Fibroblast of lung (primary cell): ENCODE measurements at places on chromosomes 16 and 17. TPM values are rescaled to one million over a fixed set of nuclear protein-coding genes. Genes with fewer than 3 reads are reported as not detected.

DNA sequence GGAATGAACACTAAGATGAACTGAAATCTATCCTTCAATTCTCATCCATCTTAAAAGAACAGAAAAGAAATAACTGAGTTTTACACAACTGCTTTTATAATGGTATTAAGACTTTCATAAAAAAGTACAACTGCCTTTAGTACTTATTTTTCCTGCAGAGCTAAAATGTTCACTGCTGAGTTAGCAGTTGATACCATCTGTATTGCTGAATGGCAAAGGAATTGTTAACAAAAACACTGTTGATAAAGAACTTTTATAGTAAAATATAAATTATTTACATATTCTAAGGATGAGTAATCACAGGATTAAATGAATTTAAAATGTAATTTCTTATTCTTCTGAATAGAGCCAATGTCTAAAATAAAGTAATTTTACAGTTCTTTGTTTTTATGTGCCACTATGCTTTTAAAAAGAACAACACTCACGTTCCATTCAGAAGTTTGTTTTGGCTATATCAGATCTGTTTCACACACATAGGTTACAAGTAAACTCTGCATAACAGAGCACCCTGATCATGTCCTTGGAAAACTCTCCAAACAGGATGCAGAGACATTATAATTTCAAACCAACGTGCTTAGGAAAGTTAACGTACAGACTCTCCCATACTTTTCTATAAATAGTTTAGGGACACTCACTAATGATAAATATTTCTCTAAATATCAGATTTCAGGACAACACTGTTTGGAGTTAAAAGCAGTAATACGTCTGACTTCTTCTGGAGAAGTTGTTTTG, 151.1 kb downstream of the ITFG1 start:
- DNase-seq = peak; percentile 11

GRCh38 chr16:4984174-4984990, 26.3 kb downstream of the SEC14L5 start:
- no peak for DNase-seq

GRCh38 chr16:48535831-48536613, 74.0 kb downstream of the N4BP1 start:
- peak; percentile 26 for DNase-seq

DNA sequence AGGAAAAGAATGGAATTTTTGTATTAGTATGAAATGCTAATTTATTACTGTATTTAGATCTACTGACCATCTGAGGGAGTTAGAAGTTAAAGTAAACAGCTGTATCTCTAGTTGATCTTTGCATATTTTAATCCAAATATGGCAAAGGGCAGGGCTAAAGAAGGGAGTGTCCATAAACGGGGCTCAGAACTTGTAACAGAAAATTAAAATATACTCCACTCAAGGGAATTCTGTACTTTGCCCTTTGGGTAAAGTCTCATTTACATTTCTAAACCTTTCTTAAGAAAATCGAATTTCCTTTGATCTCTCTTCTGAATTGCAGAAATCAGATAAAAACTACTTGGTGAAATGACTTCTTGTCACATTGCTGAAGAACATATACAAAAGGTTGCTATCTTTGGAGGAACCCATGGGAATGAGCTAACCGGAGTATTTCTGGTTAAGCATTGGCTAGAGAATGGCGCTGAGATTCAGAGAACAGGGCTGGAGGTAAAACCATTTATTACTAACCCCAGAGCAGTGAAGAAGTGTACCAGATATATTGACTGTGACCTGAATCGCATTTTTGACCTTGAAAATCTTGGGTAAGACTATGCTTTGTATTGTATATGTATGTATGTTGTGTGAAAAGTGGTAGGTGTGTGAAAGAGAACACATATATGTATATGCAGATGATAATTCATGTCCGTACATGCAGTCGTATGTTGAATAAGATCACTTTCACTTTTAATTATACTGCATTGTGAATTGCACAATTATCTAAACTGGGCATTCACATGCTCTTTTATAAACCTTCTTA, at the start of gene ASPA:
ASPA (plus strand) TSS at position 186 of the 799 bp plus-strand sequence; CDS start at position 349, 163 bp downstream.
- DNase-seq = peak; percentile 68

DNA sequence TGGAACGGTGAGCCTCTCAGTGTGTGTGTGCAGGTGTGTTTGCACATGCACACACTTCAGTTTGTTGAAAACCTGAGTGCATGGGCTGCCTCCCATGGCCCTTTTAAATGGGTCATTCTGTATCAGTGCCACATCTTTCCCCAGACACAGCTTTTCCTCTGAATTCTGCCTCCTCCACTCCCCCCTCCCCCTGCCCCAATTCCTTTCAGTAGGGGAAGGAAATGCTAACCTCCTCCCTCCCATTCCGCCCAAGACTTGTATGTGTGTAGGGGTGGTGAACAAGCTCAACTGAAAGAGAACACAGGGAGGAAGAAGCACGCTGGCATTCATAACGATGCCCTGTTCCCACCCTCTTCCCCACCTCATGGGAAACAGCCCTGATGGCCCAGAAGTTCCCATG, 34.3 kb downstream of the C17orf75 start:
- DNase-seq = no peak

- DNase-seq = no peak
These were observed 41.9 kb upstream of the RBBP6 start for GRCh38 chr16:24497440-24497839.

DNA sequence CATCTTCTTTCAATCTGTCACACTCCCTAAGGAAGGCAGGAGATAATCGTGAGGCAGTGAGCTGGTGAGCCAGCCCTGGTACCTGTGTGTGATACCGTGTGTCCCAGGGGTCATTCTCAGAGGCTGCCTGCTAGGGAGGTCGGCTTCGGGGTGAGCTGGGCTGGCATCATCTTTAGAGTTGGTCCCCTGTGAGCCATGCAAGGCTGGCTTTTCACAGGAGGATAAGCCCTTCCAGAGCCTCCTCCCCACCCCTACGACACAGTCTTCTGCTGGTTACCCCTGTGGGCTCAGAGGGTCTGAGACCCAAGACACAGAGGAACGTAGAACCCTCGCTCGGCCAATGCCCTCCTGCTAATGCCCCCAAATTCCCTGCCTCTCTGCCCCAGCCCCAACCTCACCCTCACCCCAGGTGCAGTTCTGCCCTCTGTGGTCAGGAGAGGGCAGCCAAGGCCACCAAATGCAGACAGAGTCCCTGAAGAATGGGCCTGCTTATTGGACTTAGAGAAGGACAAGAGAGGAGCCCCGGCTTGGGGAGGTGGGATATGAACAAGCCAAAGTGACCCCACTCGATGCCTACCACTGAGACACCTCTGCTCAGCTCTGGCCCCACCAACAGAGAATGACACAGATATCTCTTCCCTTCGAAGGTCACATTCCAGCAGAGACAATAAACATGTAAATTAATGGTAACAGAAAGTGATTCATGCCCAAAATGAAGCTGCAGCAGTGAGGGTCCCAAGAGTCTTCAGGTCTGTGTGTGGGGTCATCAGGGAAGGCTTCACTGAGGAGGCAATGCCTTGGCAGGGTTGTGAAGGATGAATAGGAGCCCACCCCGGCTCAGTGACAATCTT, 80.8 kb upstream of the CCL1 start:
- DNase-seq = no peak

DNA sequence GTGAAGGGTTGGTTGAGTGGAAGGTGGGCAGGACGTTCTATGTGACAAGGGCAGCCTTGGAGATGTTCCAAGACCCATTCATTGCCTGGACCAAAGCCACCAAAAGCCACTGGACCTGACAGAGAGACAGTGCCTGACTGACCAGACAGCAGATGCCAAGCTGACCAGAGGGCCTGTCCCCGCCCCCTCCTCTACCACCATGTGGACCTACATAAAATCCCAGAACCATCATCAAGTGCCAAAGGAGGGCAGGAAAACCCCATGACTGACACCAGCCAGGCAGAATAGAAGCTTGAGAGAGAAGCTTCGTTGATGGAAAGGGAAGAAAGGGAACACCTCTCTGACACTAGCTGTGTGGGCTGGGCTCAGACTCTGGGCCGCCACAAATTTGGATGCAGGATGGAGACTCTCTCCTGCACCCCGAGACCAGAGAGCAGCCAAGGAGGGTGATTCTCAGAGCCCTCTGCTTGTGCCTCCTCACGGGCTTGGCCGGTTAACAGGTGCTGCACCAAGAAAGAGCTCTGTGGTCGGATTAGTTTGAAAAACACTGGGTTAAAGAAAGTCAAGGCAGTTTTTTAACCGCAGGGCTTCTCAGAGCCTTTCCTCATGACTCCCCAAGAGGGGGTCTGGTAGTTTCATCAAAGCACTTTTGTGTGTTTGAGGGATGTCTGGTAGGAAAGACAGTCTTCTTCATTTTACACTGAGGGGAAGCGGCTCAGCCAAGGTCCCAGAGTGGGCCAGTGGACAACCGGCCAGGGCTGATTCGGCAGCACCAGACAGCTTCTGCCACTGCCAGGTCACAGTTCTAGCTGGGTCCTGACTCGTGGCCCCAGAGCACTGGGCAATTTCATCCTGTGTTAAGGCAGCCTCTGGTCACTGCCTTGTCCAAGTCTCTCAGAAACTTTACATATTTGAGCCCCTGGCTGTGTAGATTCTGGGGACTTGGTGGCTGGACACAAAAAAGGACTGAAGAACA, 1.7 kb downstream of the TNFRSF13B start:
- DNase-seq = no peak

DNA sequence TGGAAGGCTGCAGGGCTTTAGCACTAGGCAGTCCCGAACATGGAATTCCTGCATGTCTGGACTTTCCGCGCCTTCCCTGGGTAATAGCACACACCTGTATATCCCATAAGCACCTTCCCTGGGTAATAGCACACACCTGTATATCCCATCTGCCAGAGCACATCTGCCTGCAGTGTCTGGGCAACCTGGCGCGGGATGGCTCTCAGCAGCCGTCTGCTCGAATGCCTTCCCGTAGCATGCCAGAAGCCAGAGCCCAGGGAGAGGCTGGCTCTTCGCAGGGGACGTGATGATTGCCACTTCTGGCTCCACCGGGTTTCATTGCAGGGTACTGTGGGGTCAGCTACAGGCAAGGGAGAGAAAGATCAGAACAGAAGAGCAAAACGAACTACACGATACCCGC, 21.3 kb downstream of the MBTPS1 start:
- no peak for DNase-seq

GRCh38 chr17:78416791-78417530, 38.5 kb downstream of the PGS1 start:
- no peak for DNase-seq

DNA sequence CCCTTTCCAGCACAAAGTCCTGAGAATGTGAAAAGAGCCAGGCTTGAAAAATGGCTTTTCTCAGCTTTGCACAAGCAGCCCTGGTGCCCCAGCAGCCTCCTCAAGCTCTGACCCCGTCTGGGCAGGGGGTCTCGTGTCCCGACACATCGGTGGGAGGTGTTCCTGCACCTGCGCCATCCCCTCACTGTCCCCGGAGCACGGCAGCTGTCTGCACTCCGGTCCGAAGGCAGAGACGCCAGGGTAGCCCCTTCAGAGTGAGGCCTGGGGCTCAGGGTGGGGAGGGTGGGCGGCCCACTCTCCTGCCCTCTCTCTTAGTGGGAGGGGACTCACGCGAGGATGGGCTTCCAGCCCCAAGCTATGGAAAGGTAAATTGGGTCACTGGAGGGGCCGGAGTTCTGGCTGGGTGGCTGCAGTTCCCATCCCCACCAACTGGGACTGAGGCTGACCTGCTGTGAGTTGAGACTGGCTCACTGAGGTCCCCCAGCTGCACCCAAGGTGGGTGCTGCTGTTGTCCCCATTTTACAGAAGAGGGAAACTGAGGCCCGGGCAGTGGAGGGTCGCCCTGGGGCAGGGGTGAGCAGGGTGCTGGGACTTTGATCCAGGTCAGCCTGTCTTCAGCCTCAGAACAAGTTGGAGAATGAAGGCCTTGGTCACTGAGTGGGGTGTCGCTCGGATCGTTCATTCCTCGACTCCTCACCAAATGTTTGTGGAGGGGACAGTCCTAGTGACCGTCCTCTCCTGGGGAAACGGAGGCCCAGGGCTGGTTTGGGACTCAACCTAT, 2.3 kb upstream of the BAIAP3 start:
- DNase-seq = no peak

DNA sequence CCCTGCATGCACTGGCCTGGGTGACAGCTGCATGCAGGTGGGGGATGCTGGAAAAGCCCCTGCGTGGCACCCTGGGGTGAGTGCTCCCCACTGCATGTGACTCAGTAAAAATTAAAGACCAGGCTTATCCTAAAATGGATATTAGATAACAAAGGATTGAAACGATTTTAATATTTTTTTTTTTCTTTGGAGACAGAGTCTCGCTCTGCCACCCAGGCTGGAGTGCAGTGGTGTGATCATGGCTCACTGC, 334.9 kb downstream of the C16orf95 start:
- no peak for DNase-seq

DNA sequence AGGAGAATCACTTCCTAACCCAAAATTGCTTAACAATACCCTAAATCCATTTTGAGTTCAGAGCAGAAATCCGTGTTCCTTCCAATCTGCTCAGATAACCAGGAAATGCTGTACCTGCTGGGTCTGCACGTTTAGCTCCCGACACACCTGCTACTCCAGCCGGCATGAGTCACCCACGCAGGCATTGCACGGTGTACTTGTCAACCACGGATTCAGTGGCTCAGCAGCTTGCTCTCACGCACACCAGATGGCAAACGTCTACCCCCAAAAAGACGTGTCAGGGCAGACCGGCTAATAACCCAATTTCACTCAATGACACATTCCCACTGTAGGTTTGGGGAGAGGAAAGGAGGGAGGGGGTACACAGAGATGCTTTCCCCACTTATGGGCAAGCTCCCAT, 468.1 kb downstream of the SOX9 start:
- DNase-seq = peak; percentile 92

DNA sequence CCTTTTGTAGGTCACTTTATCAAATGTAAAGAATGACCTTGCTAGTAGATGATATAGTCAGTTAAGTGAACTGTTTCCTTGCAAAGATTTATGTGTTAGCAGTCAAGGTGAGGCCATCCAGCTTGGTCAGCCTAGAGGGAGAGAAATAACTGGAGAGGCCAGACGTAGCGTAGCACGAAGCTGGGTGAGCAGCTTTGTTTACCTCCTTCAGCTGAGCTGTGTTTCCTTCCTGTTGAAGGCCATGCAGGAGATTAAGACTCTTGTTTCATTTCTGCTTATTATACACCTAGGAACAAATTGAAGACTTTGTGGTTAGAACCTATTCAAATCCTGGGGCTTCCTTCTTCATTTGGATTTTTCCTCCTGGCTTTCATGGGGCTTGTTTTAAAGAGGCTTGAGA, 267.1 kb downstream of the PHKB start:
- DNase-seq = no peak

DNA sequence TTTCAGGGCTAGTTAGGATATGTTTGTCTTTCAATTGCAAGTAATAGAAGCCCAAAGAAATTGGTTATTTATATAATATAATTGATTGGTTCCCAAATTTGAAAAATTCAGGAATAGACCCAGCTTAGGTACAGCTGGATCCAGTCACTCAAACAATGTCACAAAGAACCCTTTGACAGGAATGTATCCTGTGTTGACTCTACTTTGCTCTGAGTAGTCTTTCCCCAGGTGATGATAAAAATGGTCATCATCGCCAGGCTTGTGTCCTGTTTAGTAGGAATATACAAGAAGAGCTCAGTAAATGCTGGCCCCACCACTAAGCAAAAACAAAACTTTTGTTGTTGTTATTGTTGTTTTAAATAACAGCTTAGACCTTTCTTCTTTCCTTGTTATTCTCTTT, 35.0 kb downstream of the MAPT start:
- no peak for DNase-seq

GRCh38 chr17:67813803-67814180, 11.5 kb upstream of the BPTF start:
- no peak for DNase-seq

EME2 gene
- total RNA-seq = 5.4 and 8.3 TPM in 2 replicates

ABCC3 gene
- 20.0 and 34.8 TPM in 2 replicates for total RNA-seq

ZNF19 gene
- total RNA-seq = 3.3 and 3.9 TPM in 2 replicates

TBC1D3K gene
- not detected in 2 replicates for total RNA-seq

APPBP2 gene
- 46.0 and 58.1 TPM in 2 replicates for total RNA-seq

CASKIN2 gene
- 4.9 and 8.3 TPM in 2 replicates for total RNA-seq

TP53TG3 gene
- total RNA-seq = 0.17 TPM in 1 of 2 replicates, not detected in the other

BTBD17 gene
- total RNA-seq = under 0.01 TPM in 1 of 2 replicates, not detected in the other

TBC1D3D gene
- total RNA-seq = 0.77 TPM in 1 of 2 replicates, not detected in the other
